ENCODE measurements at places on chromosomes 13 and 19.

DNA sequence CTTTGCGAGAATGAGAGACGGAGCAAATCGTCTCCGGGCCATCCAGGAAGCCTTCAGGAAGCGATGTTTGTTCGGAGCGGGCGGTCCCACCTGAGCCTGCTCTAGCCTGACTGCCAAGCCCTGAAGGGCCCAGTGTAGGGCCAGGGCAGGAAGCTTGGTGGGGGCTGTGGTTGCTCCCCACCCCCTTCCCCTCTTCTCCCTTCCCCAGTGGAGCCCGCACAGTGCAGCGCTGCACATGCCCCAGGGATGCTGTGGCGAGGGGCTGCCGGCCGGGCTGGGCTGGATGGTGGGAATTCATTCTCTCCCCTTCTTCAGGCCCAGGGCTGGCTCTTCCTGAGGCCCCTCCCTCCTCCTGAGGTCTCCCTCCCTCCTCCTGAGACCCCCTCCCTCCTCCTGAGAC lies 7.1 kb upstream of the GRTP1 start:
- no peak for DNase-seq

DNA sequence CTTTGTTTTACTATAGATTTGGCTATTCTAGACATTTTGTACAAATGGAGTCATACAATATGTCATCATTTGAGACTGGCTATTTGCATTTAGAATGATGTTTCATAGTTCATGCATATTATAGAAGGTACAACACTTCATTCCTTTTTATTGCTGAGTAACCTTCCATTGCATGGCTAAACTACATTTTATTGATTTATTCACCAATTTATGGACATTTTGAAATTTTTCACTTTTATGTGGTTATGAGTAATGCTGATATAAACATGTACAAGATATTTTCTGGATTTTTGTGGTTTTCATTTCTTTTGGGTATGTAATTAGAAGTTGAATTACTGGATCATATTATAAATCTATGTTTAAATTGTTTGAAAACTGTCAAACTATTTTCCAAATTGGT lies 710.3 kb upstream of the SLITRK5 start:
- DNase-seq = no peak

- peak; percentile 35 for DNase-seq
Measured at GRCh38 chr19:7986321-7987113, 18.9 kb downstream of the ELAVL1 start.

GRCh38 chr13:31000889-31001288 lies 68.4 kb downstream of the TEX26 start:
- no peak for DNase-seq

DNA sequence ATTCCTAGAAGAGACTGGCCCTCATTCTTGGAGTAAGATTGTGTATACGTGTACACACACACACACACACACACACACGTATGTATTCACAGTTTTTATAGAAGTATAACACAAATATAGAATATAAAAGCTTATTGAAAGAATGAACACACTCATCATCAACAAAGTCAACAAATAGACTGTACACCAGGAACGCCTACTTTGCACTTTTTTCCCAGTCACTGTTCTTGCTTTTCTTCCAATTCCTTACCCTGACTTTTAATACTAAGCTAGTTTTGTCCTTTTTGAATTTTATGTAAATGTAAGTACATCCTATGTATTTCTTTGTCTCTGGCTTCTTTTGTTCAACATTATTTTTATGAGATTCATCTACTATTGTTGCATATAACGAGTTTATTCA lies 264.5 kb downstream of the MAB21L1 start:
- DNase-seq = no peak

Data from A549 (cell line).